Endodermal cell (in vitro differentiated cells): ENCODE measurements at places on chromosomes 1 and 21. TPM values are rescaled to one million over a fixed set of nuclear protein-coding genes. Genes with fewer than 3 reads are reported as not detected.
A peak's percentile ranks its signal among the peaks of the same experiment; 100 is the strongest.

DNA sequence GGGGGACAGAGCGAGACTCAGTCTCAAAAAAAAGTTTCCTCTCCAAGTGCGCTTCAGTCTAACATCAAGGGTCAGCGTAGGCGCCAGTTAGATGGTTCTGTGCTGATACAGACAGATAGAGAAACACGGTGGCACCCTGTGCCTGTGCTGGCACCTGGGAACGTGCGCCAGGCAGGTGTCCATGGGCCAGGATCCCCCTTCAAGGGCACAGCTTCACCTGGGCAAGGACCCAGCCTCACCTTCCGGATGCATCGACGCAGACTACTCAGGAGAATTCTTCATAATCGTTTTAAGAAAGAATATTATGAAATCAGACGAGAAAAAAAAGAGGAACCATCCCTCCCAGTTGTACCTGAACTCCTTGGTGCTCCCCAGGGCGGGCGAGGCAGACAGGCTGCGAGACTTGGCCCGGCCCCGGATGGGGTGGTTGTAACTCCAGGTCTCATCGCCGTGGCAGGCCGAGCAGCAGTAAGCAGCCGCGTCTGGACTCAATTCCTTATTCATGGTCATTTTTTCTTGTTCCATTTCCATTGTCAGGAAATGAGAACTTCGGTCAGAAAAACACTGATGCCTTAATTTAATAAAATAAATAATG lies 13.3 kb downstream of the NADK start:
- no peak for DNase-seq

DNA sequence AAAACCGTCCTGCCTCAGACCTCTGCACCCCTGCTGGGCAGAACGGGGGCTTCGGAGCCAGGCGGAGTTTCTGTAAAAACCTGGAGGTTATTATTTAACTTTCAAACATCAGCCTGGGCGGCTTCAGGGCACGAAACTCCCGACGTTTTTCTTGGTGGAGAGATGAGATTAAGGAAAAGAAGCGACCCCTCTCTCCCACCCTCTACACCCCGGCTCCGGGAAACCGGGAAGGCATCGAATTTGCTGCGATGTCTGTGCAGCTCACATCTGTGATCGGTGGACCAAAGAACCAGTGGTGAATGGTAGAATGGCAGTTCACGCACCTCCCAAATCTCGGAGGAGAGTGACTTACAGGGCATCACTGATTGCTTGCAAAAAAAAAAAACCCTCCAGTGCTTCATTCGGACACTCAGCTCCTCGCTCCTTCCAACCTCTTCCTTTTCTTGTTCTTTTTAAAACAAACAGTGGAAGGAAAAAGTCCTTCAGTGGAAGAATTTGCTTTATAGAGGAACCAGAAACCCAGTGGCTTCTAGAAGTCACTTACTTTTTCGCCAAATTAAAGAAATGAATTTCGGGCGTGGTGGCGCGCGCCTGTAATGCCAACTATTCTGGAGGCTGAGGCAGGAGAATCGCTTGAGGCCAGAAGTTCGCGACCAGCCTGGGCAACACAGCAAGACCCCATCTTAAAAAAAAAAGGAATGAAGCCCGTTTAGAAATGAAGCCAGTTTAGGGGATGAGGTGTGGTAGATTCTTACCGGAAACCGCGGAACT lies 884 bp downstream of the PHACTR4 start:
- no peak for DNase-seq

DNA sequence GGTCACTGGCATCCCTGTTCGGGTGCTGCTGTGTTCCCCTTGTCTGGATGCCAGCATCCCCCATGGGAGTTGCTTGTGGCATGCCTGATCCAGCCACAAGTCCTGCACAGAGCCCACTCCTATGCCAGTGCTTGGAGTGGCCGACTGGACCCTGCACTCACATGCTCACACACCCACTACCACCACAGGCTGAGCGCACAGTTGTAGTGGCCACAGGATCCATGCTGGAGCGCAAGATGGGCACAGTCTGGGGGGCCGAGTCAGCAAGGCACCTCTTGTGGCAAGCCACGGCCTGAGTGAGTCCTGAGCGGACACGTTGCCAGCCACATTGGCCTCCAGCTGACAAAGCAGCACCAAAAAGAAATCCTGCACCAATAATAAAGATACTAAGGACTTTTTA lies 661.6 kb upstream of the TMPRSS15 start:
- no peak for DNase-seq

- DNase-seq: peak; percentile 47
Observed at GRCh38 chr1:208234721-208235120, 9.5 kb downstream of the PLXNA2 start.

DNA sequence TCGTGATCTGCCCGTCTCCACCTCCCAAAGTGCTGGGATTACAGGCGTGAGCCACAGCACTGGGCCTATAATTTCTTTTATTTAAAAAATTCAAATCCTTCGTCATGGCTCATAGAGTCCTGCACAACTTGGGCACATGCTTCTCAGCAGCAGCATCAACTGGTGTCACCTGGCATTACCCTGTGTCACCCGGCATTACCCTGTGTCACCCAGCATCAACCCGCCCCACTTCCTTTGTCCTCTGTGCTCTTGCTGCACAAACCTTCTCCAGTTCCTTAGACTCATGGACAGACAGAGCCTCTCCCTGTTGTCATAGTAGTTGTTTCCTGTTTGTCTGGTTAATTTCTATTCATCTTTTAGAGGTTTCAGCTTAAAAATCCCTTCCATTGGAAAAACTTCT lies 121.2 kb upstream of the SERBP1 start:
- no peak for DNase-seq

- DNase-seq: no peak
Observed at GRCh38 chr1:228035844-228036243, 29.0 kb downstream of the WNT3A start.

GRCh38 chr21:34930971-34931370 lies 118.1 kb downstream of the RUNX1 start:
- DNase-seq: no peak

DNA sequence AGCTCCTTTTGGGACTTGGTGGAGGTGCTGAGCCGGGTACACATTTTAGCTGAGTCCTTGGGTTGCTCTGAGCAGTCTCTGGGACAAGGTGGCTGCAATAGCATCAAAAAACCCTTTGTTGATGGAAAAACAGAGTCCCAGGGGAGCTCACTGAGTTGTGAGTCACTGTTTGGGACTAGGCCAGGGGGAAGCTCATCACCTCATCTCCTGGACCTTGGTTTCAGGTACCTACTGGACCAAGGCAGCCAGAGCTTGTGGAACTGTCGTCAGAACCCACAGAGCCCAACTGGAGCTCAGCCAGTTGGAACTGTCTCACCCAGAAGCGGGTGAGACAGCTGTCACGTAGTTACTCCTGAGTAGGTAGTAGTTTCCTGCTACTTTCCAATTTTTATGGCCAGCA lies 146.7 kb downstream of the HLX start:
- no peak for DNase-seq

DNA sequence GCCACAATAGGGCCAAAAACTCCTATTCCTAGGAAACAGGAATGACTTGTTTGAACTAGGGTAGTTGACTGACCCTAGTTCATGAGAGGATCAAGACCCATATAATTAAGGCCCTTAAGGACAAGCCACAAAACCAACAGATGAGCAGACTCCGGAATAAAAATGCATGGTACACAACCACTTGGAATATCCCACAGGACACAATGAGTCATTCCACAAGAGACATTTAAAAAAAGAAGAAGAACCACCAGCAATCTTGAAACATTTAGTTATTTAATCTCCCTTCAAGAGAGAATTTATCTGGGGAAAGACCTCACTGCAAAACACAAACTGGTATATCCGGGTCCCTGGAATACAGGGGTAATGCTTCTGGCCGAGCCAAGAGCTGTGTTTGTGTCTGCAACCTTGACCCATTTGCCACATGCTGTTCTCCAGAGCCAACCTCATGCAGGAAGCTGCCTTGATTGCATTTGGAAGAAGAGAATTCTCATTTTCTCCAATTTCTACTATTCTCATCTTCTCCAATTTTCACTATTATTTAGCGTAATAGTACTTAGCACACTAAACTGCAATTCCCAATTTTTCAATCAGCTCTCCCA lies 135.5 kb downstream of the TGFBR3 start:
- DNase-seq: no peak

DNA sequence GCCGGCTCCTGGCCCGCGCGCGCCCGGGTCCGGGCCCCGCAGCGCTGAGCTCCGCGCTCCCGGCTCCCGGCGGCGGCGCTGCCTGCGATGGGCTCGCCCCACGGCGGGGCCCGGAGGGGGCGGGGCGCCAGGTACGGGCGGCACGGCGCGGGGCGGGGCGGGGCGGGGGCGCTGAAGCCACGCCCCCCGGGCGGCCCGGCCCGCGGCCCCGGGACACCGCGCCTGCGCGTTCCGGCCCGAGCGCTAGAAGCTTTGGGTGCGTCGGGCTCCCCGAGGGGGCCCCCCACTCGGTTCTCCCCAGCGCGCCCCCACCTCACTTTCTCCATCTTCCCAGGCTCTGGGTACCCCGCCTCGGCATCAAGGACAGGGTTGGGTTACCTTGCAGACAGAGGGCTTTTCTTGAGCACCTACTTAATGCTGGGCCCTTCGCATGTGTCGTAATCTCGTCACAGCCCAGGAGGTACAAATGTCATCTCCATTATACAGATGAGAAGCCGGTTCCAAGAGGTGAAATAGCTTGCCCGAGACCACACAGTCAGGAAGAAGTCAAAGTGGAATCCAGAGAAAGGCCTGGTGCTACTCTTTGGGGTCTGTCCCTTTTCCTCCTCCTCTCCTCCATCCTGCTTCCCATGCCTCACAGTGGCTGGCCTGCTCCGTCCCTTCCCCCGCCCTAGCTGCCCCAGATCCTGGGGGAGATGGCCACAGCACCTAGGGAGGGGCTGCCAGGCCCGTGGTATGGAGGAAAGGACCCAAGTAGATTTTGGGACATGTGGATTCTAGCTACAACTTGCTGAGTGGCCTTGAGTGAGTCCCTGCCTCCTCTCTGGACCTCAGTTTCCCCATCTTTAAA lies 46.5 kb downstream of the RAP1GAP start:
- DNase-seq: peak; percentile 81

The OR2T35 gene
- total RNA-seq: not detected in 2 replicates

The PRELP gene
- 0.43 and 0.66 TPM in 2 replicates for total RNA-seq

DNA sequence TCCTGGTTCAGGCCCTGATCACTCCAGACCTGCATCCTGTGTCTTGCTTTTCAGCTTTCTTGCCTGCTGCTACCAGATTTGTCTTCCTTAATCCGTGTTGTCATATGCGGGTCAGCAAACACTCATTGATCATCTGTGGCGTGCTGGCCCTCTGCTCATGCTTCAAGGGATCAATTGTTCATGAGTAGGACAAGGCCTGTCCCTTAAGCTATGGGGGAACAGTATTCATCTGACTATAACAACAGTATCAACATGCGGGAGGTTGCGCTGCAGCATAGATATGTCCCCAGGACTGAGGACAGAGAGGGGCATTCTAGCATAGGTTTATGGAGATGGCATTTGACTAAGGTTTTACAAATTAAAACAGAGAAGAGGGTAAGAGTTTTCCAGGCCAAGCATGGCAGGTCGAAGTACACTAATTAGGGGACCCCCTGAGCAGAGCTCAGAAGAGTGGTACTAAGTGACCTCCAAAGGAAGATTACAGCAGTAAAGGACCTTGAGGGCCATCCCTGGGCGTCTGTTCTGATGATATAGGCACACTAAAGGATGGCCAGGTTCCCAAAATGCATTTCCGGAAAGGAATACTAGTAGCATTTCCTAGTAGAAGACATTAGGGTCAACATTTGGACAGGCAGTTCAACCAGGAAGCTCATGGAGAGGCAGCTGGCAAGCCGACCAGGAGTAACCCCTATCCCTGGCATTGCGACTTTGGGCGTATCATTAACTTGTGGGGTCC lies 811 bp upstream of the ZNF672 start:
- no peak for DNase-seq

The A3GALT2 gene
- not detected in 2 replicates for total RNA-seq

DNA sequence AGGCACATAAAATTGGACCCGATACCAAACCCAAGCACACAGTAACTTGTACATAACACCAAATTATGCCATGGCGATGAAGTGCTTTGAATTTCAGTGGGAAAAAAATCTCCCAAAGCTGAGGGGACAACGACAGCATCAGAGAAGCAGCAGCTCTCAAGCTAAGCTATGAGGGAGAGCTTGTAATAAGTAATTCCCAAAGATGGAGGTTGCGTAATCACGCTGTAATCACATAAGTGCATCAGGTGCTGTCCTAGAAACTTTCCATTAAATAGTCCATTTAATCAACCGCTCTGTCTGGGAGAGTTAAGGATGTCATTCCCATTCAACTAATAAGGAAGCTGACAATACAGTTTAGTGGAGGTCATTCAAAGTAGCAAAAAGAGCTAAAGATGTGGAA lies 37.6 kb upstream of the KRTAP19-8 start:
- DNase-seq: no peak

GRCh38 chr1:71695821-71696220 lies 586.5 kb downstream of the NEGR1 start:
- DNase-seq: no peak

GRCh38 chr1:110690709-110691365 lies 16.1 kb upstream of the KCNA3 start:
- DNase-seq: no peak

GRCh38 chr21:20631633-20632032 lies 366.6 kb upstream of the NCAM2 start:
- no peak for DNase-seq

- no peak for DNase-seq
Observed at GRCh38 chr1:78715181-78715661, 65.6 kb downstream of the IFI44 start.

DNA sequence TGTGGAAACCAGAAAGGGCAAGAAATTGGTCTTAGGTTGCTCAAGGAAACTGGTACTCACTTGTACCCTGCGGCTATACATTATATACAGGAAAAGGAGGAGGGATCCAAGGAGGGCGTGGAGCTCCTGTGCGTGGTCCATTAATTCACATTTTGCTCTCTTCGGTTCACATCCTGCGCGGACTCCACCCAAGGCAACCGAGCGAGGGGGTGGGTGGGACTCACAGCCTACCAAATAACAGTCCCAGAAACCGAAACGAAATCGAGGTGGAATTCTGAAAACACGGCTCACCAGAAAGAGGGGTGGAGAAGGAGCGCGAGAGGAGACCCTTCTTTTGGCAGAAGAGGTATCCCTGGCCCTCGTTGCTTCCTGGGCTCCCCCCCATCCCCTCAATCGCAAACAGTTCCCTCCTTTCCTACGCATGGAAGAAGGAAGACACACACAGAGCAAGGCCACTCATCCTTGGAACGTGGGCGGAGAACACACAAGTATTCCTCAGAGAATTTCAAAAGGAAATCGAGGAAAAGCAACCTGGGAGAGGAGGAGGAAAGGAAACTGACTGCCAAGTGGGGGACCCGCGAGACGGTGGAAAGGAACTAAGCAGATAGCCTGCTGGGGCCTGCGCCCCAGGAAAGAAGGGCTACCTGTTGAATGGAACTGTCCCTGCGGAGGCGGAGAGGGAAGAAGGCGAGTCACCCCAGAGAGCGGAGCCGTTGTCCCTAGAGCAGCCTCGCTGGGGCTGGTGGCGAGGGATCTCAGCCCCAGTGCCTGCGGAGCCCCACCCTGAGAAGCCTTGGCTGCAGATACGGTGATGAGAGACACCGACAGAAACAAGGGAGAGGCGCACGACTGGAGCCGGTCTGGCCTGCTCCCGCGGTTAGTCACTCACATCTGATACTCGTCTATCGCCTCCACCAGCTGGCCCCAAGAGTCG lies 705 bp downstream of the AIDA start:
- peak; percentile 83 for DNase-seq

The FAM110D gene
- total RNA-seq: 0.16 to 0.38 TPM (median 0.17 TPM) in 3 replicates
